ENCODE measurements at places on chromosomes 4 and X.

- DNase-seq = no peak
Observed at GRCh38 chr4:7366180-7366945, 68.4 kb downstream of the PSAPL1 start.

DNA sequence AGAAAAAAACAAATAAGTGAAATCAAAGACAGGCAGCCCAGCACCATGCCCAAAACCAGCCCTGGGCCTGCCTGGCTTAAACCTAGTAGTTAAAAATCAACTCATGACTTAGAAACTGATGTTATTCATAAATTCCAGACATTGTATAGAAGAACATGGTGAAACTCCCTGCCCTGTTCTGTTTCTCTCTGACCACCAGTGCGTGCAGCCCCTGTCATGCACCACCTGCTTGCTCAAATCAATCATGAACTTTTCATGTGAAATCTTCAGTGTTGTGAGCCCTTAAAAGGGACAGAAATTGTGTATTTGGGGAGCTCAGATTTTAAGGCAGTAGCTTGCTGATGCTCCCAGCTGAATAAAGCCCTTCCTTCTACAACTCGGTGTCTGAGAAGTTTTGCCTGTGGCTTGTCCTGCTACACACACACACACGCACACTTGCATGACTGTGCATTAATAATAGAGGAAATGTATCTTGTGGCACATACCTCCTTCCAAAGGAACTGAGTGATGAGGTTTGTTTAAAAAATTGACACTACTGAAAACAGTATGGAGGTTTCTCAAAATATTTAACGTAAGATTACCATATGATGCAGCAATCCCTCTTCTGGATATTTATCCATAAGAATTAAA is 39.2 kb upstream of the UGT2B7 start:
- no peak for DNase-seq

GRCh38 chr4:7190691-7191545 is 1.4 kb upstream of the SORCS2 start:
- DNase-seq = no peak

GRCh38 chrX:72100824-72101351 is 30.8 kb downstream of the RTL5 start:
- DNase-seq = peak; percentile 75

GRCh38 chrX:136909706-136910564 is 29.4 kb upstream of the RBMX start:
- peak; percentile 93 for DNase-seq

DNA sequence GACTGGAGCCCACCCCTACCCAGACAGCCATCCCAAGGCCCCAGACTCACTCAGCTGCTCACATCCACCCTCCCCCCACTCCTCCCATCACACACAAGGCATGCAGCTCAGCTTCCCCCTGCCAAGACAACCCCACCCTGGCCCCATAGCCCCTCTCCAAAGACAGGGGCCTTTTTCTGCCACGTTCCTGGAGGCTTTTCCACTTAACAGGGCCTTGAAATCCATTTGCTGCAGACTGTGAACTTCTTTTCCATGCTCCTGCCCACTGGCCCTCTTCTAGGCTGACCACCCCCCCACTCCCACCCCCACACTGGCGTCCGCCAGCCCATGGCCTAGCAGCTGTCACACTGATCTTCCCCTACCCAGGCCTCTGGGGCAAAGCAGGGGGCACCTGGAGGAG is 76.0 kb downstream of the PJA1 start:
- no peak for DNase-seq

DNA sequence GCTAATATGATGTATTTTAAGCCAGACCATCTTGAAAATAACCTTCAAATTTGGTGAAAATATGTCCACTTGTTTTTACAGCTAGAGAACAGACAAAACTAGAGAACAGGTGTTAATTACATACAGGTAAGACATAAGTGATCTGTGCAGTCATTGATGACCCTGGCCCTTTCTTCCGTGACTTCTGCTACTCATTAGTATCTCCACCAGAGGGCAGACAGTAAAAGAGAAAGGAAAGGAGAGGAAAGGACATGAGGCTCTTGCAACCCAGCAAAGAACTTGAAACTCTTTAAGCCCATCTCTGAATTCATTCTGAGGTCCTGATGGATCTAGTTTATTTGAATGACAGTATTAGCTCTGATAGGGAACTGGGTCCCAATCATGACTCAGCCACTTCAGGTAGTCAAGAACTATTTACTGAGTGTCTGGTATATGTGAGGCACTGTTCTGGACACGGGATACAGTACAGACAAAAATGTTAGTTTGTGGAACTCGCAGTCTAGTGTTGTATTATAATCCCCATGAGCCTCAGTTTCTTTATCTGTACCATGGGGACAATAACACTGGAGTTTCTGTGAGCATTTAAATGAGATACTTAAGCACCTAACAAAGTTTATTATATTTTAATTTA is 121.0 kb upstream of the TEX13D start:
- peak; percentile 63 for DNase-seq

DNA sequence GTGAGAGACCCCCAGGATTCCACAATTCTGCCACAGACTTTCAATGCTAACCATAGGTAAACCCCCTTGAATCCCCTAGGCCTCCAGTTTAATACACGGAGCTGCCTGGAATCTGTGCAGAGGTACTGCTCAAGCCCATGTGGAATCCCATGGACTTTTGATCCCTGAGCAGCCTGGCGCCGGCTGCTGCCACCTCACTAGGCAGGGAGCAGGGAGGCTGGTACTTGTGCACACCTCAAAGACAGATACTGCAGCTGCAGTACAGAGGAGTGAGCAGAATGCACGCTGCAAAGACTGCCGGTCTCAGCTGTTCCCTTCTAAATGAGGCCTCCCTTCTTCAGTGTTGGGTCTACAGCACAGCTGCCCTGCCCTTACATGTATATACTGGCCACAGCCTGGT is 79.4 kb downstream of the RPS6KA6 start:
- DNase-seq = no peak

- no peak for DNase-seq
Observed at GRCh38 chr4:126241634-126242033, 926.9 kb downstream of the FAT4 start.

DNA sequence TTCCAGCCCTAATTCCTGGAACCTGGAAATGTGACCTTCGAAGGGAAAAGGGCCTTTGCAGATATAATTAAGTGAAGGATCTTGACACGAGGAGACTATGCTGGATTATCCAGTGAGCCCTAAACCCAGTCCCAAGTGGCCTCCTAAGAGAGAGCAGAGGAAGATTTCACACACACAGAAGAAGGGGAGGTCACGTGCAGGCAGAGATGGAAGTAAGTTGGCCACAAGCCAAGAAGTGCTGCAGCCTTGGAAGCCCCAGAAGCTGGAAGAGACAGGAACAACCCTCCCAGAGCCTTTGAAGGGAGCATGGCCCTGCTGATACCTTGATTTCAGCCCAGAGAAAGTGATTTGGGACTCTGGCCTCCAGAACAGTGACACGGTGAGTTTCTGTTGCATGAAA is 51.9 kb downstream of the EVC2 start:
- no peak for DNase-seq

DNA sequence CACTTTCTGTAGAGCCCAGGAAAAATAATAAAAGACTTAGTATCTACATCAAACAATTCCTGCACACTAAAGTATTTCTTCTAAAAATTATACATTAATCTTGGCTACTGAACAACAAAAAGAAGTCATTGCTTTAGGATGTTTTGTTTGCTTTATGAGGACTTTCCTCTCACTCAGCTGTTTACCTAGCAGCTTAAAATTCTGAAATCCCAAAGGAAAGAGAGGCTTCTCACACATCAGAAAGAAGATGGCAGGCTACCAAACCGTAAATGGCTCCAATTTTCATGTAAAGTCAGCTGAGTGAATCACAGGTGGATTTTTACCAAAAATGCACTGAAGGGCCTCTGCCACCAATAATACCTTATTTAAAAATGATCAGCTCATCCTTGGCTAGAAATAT is 9.0 kb upstream of the TRPC3 start:
- DNase-seq = no peak

DNA sequence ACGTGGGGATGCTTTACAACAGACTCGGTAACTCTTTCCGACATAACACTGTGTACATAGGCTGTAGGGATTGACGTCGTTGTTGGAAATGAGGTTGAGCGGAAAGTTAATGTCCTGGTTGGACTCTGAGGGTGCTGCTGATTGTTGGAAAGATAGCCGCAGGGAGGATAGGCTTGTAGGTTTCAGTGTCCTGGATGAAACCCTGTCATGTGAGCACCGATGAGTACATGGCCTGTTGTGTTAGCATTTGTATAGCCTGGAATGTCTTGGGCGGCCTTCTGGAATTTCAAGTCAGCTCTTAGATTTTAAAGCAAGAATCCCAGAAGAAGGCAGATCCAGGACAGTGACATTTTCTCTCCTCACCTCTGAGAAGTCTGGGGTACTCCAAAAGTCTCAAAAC is 63.3 kb downstream of the TBC1D14 start:
- DNase-seq = no peak

- peak; percentile 32 for DNase-seq
Observed at GRCh38 chrX:10529344-10529743, 91.0 kb downstream of the MID1 start.

DNA sequence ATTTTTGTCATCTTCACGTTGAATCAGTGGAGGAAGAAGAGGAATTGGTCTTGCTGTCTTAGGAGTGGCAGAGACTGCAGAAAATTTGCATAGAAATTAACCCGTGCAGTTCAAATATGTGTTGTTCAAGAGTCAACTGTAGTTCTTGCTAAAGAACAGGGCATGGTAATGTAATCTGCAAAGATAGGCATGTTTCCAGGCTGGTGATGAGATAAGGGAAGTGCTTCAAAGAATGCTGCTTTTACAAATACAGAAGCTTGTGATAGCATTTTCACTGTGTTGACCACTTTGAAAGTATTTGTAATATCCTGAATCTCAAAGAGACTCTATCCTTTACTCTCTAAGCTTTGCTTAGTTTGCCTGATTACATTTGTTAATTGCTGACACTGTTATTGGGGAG is 60.1 kb downstream of the PRRG1 start:
- no peak for DNase-seq

DNA sequence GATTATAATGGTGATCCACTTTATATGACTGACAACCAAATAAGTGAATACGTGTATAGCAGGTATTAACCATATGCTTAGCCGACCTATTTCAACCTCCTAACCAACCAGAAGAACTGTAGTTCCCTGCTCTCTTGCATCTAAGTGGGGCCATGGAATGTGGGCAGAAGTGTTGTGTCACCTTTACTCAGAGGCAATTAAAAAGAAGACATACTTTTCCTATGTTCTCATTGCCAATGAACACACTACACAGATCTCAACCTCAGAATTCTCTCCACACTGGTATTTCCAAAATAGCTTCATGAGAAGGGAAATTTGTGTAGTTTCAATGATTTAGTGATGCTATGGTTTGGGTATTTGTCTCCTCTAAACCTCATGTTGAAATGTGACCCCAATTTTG is 3.2 kb upstream of the NFKB1 start:
- DNase-seq = no peak

GRCh38 chr4:167185465-167185864 is 48.8 kb downstream of the SPOCK3 start:
- DNase-seq = no peak

DNA sequence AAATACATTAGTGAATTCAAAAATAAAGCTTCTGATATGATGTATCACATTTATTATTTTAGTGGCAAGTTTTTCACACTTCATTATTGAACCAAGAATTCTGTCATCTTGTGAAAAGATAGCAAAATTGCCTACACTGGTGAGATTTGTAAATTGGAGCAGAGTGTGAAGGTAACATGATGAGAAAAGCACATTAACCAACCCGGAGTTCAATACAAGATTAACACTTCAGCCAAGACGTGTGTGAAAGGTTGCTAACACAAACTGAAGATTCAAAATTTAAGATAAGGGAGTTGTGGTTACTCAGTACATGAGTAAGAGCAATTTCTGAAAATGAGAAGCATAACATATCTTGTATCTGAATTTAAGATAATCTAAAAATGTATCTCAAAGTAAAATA is 346.7 kb downstream of the PDHA2 start:
- no peak for DNase-seq

- no peak for DNase-seq
Observed at GRCh38 chr4:89171176-89171805, 60.0 kb downstream of the TIGD2 start.

DNA sequence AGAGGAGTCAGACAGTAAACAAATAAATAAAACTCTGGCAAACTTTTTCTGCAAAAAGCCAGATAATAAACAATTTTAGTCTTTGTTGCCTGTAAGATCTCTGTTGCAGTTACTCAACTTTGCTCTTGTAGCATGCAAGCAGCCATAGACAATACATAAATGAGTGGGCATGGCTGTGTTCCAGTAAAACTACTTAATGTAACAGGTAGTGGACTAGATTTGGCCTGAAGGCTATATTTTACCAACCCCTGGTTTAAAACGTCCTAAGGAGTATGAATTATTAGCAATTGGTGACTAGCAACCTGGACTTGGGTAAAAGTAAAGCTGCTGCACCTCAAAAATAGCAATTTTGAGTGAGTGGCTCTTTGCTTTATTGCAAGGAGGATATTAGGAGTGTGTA is 30.9 kb downstream of the SLAIN2 start:
- DNase-seq = no peak

GRCh38 chrX:17036171-17036961 is 89.9 kb downstream of the REPS2 start:
- DNase-seq = no peak

- no peak for DNase-seq
Observed at GRCh38 chrX:25433307-25433706, 417.5 kb upstream of the ARX start.

GRCh38 chr4:175339100-175339707 is 421.0 kb downstream of the ADAM29 start:
- no peak for DNase-seq

DNA sequence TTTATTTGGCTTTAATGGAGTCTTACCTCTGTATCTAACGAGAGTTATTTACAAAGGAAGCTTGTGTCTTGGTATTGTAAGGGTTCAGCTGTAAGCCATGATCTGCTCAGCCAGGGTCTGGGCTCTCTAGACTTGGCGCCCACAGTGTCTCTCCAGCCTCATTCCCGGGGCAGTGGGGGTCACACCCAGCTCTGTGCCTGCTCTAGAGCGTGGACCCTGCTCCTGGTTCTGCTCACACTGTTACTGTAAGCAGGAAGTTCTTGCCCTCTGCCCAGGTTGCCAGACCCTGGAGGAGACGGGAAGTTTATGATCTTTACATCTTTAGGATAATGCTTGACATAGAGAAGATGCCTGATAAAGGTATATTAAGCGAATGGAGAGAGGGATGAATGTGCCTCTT is 235.7 kb downstream of the PTTG2 start:
- DNase-seq = no peak

DNA sequence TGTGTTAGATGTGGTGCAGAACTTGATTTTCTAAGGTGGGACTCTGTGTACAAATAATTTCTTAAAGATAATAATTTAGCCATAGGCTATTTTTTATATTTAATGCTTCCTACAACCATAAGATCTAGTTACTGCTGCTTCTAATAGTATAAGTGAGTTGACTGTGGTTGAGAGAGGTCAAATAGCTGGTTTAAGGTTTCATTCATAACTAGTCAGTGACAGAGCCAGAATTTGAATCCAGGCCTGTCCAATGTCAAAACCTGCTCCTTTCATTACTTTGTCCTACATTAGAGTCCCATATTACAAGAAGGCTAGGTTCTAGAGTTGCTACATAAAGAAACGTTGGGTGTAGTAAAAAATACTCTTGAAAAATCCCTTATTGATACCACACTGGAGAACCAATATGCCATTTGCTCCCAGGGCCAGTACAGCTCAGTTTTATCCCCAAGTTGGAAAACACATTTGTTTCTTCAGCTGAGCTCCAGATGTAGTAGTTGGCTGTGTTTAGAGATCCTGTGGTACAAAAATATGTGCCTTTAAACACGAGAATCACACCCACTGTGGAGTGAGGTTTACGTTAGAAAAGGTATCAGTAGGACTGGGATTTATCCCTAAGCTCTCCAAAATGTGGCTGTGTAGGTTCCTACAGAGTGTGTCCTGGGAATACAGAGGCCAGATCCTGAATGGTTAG is 84.3 kb downstream of the REPS2 start:
- no peak for DNase-seq
